ENCODE measurements at places on chromosomes 2 and 18. TPM values are rescaled to one million over a fixed set of nuclear protein-coding genes. Genes with fewer than 3 reads are reported as not detected.

GRCh38 chr18:59379772-59380522, 20.9 kb upstream of the LMAN1 start:
- DNase-seq = no peak
- H3K4me1 ChIP-seq = peaks cover 3% of the 10 kb centered on the region
- no peak overlapping the region for H3K27ac ChIP-seq
- H3K4me3 ChIP-seq = no peak overlapping the region
- no peaks in the 10 kb centered on the region for H3K27me3 ChIP-seq
- H3K36me3 ChIP-seq = no peaks in the 10 kb centered on the region

DNA sequence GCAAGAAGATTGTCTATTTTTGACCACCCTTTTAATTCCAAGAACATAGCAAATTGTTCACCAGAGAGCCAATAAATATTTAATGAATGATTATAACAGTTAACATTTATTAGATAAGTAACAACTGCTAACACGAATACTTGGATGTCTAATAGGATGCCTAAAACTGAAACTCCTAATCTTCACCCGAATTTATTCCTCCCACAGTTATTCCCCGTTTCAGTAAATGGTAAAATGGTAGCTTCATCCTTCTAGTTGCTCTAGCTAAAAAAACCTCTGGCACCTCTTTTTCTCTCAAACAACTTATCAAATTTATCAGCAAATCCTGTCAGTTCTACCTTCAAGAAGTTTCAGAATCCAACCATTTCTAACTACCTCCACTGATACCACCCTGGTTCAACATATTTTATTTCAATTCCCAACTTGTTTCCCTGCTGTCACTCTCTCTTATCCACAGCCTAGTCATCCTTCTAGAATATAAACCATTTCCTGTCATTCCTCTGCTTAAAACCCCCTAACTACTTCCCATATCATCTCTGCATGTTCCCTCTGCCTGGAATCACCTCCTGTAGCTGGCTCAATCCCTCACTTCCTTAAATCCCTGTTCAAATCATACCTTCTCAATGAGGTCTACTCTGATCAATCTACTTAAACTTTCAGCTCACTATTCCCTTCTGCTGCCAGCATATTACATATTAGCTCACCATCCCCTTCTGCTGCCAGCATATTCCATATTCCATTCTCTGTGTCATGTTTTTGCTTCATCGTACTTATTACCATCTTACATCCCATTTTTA, 93.8 kb downstream of the ROCK2 start:
- H3K4me3 ChIP-seq = no peak overlapping the region
- DNase-seq = no peak
- no peak overlapping the region for H3K27ac ChIP-seq
- H3K36me3 ChIP-seq = no peaks in the 10 kb centered on the region
- no peaks in the 10 kb centered on the region for H3K4me1 ChIP-seq

- no peaks in the 10 kb centered on the region for H3K27me3 ChIP-seq
- H3K27ac ChIP-seq = no peak overlapping the region
- H3K36me3 ChIP-seq = no peaks in the 10 kb centered on the region
- no peaks in the 10 kb centered on the region for H3K4me1 ChIP-seq
These were observed 45.8 kb downstream of the TAF4B start for GRCh38 chr18:26271917-26272549.

Gene EPAS1
- 392 TPM for polyA plus RNA-seq
